ENCODE measurements at places on chromosomes 11 and 22. TPM values are rescaled to one million over a fixed set of nuclear protein-coding genes. Genes with fewer than 3 reads are reported as not detected.

Gene USP2
- total RNA-seq: 25.9 TPM

Gene WNT7B
- not detected for total RNA-seq

Gene HBB
- total RNA-seq: 262 TPM

Gene LRP4
- 1.1 TPM for total RNA-seq

Gene NLRX1
- 11.9 TPM for total RNA-seq

Gene DMC1
- not detected for total RNA-seq

Gene CARD16
- 7.3 TPM for total RNA-seq

Gene CRYBB2
- total RNA-seq: not detected

Gene NXPE1
- not detected for total RNA-seq

Gene KRTAP5-1
- total RNA-seq: not detected

Gene HTR3A
- total RNA-seq: not detected

Gene PAMR1
- 2.0 TPM for total RNA-seq

Gene UBQLN3
- not detected for total RNA-seq

Gene LGALS1
- total RNA-seq: 267 TPM
